Gastroesophageal sphincter (tissue), 4 donors: ENCODE measurements at places on chromosomes 12 and 14. TPM values are rescaled to one million over a fixed set of nuclear protein-coding genes. Genes with fewer than 3 reads are reported as not detected.

The NPAS3 gene
- total RNA-seq, result 10.6 TPM

The SLC4A8 gene
- 5.3 TPM for total RNA-seq

The CCDC38 gene
- total RNA-seq, result not detected

The UNC79 gene
- 0.15 TPM for total RNA-seq

The STK38L gene
- total RNA-seq, result 111 TPM

The EXOC3L4 gene
- 3.6 TPM for total RNA-seq

The STON2 gene
- 11.5 TPM for total RNA-seq

The TSFM gene
- 29.7 TPM for total RNA-seq

The ADAMTS20 gene
- total RNA-seq, result not detected

GRCh38 chr12:89636052-89636775 lies 72.4 kb downstream of the ATP2B1 start:
- ATAC-seq, result no peak

DNA sequence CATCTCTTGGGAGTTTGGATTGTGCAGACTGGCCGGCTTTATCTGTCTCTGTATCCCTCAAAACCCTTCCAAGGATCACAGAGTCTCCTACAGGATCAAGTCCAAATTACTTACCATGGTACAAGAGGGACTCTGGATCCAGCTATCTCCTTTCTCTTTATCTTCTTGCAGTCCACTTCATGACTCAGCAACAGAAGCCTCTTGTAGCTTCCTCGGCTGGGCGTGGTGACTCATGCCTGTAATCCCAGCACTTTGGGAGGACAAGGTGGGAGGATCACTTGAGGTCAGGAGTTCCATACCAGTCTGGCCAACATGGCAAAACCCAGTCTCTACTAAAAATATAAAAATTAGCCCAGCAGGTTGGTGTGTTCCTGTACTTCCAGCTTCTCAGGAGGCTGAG lies 189.7 kb downstream of the BCAT1 start:
- no peak for ATAC-seq

GRCh38 chr12:53005215-53005985 lies 856 bp upstream of the EIF4B start:
- ATAC-seq, result no peak

DNA sequence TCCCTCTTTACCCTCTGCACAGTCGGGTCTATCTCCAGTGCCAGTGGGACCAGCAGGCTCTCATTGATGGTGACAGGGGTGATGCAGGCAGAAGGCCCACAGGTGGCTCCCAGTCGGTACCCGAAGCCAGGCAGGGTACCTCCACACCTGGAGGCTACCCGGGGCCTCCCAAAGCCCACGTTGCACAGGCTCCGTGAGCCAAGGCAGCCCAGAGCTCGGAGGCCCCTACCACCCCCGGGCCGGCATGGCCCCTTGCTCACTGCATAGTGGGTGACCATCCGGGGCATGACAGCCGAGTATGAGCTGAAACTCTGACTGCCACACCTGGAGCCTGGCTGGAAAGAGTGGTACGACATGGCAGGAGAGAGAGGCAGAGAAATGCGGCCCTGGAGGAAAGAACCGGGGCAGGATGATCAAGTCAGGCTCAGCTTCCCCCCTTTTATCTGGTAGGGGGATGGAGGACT lies at the start of gene KRT82:
KRT82 (minus strand) TSS at position 414 of the 464 bp plus-strand sequence; CDS start at position 356, 58 bp downstream.
- ATAC-seq, result no peak

GRCh38 chr14:23324455-23324846 lies 3.2 kb downstream of the PABPN1 start:
- no peak for ATAC-seq

DNA sequence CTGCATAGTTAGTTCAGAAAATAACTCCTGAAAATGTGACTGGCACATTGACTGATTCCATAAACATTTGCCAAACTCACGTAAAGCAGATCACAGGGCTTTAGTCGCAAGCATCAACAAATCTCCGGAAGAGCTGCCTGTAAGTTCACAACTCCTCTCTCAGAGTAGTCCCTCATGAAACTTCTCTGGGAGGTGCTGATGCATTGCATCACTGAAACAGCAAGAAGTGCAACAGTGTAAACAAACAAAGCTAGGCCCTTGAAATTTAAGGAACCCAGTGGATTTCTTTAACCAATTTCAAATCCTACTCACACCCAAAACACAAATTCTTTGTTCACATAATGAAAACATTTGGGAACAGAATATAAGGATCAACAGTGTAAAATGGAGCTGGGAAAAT lies 1691.7 kb upstream of the FLRT2 start:
- no peak for ATAC-seq

DNA sequence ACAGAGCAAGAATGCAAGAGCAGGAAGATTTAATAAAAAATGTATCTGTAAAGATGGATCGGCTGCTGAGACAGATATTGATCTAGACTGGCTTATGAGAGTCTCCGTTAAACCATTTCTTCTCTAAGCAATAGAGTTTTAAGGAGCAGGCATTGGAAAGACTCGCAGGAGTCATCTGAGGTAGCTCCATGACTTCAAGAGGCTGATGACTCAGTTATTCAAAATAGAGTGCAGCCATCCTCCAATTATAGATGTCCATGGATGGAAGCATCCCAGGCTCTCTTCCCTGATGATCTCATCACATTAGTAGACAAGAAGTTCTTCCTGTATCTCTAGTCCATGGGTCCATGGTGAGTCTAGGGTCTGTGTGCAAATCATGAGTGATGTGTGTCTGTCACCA lies 638.3 kb upstream of the TMEM132C start:
- no peak for ATAC-seq

GRCh38 chr14:86464341-86464740 lies 934.4 kb downstream of the FLRT2 start:
- ATAC-seq, result no peak

GRCh38 chr12:124506145-124506831 lies 61.1 kb downstream of the NCOR2 start:
- ATAC-seq, result peak; percentile 50

- ATAC-seq, result no peak
These were observed 2.9 kb downstream of the TCHP start for GRCh38 chr12:109902891-109903418.

- ATAC-seq, result no peak
These were observed 7.8 kb upstream of the KRT72 start for GRCh38 chr12:52608826-52609630.

- peak; percentile 94 for ATAC-seq
These were observed 6.0 kb downstream of the GAPDH start for GRCh38 chr12:6540181-6540877.

DNA sequence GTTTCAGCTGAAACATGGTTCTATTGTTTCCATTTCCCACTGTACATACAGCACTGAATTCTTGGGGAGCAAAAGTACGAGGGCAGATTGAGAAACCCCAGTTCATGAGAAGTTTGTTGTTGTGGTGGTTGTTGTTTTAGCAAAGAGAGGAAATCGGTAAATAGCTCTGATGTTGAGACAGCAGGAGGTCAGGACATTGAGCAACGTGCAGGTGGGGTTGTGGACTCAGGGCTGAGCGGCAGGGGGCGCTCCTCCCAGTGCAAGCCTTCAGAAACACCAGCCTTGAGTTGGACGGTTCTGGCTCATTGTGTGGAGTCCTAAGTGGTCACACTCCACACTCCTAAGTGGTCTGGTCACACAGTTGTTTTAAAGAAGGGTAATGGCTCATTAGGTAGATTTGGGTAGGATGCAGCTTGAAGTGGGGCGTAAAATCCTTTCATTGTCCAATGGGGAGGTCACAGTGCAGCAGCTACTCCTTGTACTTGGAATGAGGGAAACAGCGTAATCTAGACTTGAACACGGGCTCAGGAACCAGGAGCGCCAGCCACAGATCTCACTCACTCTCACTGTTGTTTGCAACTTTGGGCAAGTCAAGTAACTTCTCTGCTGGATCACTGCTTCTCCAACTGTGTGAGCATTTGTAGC lies 14.5 kb upstream of the PWP1 start:
- ATAC-seq, result peak; percentile 46

- ATAC-seq, result peak; percentile 57
These were observed 41.2 kb downstream of the DGLUCY start for GRCh38 chr14:91154851-91155625.

GRCh38 chr12:130831246-130831645 lies 7.8 kb downstream of the STX2 start:
- ATAC-seq, result no peak

GRCh38 chr14:66752109-66752508 lies 244.2 kb downstream of the GPHN start:
- ATAC-seq, result no peak

- ATAC-seq, result no peak
These were observed 104.2 kb upstream of the MAP1LC3B2 start for GRCh38 chr12:116454950-116455447.

GRCh38 chr12:40874868-40875267 lies 182.6 kb downstream of the CNTN1 start:
- ATAC-seq, result no peak

- no peak for ATAC-seq
These were observed 102.8 kb downstream of the ZNF664 start for GRCh38 chr12:124075841-124076240.

- ATAC-seq, result no peak
These were observed 31.3 kb downstream of the ERC1 start for GRCh38 chr12:1022032-1022970.

GRCh38 chr12:64561302-64562136 lies 48.8 kb upstream of the RASSF3 start:
- ATAC-seq, result no peak

GRCh38 chr12:82522762-82523161 lies 163.9 kb upstream of the TMTC2 start:
- no peak for ATAC-seq

DNA sequence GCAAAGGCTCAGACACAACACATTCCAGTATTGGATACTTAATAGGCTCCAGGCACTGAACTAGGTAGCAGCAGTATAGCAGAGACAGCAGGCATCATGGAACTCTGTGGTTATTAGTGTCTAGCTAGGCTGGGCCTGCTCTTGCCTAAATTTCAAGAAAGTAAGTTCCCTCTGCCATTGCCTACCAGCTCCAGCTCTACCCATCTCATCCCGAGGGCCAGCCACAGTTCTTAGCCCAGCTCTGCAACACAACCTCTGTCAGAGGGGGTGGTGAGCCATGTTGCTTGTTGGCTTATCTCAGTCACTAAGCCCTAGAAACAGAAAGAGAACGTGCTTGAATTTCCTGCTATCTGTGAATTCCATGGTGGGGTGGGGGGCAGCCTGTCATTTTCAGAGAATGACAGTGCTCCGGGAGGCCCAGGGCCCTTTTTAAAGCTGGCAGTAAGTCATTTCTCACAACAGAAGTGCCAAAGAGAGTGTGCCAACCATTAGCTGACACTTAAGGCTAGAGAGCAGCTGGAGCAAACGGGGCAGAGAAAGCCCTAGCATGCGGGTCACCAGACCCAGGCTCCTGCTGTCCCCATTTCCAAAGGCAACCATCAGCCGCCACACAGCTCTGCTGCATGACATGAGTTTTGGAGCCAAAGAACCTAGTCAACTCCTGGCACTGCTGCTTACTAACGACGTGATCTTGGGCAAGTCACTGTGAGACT lies 105.9 kb downstream of the PRMT8 start:
- ATAC-seq, result no peak

GRCh38 chr12:132806857-132807256 lies 21.8 kb downstream of the GOLGA3 start:
- no peak for ATAC-seq

DNA sequence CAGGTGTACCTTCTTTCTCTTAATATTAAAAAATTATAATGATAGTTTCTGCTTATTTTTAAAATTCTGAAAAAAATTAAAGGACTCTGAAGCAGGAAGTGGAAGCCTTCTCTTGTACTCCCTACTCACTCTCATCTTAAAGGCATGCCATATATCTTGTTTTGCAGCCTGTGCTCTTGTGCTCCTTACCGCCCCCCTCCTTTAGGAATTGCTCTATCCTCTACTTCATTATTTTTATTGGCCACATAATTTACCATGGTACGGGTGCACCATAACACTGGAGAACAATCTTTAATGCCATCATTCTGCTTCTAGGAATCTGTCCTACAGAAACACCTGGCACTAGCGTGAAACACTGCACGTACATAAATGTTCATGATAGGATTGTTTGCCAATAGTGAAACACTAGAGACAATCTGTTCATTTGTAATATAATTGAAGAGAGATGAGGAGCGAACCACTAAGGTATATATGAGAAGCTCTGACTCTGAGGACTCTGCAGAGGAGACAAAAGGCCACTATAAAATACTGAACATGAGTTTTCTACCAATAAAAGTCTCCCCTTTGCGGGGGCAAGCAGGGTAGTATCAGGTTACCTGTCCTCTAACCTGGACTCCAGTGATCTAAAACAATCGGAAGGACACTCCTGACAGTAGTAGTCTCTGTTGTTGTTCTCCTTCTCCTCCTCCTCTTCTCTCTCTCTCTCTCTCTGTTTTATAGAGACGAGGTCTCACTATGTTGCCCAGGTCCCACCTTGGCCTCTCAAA lies 6.3 kb upstream of the NYNRIN start:
- no peak for ATAC-seq

DNA sequence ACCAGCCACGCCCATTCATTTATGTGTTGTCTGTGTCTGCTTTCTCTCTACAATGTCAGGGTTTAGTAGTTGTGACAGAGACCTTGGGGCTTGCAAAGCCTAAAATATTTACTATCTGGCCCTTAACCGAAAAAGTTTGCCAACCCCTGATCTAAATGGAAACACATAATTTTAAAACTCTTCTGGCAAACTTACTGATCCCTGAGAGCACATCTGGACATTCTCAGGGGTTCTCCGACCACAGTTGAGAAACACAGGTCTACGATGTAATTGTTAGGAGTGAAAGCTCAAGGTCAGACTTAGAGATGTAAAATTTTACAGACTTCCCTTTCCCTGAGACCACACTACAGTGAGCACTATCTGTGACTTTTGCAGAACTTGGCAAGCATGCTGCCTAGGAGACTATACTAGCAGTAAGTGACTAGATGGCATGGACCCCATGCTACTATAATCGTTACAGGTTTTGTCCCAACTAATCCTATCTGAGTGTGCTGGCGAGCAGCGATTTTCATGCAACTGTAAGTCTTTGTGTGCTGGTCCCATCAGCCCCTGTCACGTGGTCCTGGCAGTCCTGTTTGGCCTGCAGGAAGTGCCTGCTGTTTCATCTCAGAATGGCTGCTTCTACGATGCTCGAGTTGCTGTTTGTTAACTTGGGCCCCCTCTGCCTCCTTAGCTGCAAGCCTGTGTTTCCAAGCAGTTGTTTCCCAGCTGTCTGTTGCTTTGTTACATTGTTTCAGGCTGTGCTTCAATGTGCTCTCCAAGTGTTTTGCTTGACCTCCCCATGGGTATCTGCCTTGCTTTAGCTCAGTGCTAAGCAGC lies 21.6 kb downstream of the TMTC2 start:
- peak; percentile 41 for ATAC-seq

DNA sequence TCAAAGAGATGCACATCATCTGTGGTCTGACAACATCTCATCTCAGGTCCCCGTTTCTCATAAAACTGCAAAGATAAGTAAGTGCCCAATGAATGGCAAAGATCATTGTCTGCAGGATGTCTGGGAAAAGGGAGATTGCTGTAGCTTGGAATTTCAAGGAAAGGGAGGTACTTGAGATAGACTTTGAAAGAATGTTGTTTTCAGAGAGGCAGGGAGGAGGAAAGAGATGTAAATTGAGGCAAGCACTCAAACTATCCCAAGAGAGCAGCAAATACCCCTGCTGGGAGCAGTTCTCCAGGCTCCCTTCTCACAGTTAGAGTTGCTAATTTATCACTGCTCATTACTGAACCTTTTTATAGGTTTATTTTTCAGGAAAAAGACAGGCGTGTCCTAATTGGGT lies 107.1 kb downstream of the MYRFL start:
- no peak for ATAC-seq
